Hematopoietic multipotent progenitor cell treated with erythropoietin and hydrocortisone succinate and interleukin-3 and kit ligand, for 15 days (in vitro differentiated cells): ENCODE measurements at places on chromosomes 6 and 20.

DNA sequence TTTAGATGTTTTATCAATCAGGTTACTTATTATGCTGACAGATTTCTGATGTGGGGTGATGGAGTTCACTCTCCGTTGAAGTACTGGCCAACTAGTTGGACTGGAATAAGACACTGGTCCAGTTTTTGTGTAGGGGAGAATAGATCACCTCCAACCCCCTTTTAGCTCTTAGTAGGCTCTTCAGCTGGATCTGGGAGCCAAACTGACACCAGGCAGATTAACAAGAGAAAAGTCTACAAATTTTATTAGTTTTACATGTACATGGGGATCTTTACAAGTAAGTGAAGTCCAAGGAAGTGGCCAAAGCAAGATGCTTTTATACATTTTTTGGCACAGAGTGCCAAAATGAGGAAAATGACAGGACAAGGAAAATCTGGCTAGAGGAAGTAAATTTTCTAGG, 107.1 kb downstream of the UBE3D start:
- no peak for DNase-seq

DNA sequence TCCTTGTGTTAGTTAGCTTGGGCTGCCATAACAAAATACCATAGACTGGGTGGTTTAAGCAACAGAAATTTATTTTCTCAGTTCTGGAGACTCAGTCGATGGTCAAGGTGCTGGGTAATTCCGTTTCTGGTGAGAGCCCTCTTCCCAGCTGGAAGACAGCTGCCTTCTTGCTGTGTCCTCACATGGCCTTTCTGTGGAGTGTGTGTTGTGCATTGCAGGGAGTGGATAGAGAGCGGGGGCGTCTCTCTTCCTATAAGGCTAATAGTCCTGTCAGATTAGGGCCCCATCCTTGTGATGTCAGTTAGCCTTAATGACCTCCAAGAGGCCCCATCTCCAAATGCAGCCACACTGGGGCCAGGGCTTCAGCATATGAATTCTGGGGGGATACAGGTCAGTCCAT, 19.2 kb downstream of the CHMP4B start:
- no peak for DNase-seq

DNA sequence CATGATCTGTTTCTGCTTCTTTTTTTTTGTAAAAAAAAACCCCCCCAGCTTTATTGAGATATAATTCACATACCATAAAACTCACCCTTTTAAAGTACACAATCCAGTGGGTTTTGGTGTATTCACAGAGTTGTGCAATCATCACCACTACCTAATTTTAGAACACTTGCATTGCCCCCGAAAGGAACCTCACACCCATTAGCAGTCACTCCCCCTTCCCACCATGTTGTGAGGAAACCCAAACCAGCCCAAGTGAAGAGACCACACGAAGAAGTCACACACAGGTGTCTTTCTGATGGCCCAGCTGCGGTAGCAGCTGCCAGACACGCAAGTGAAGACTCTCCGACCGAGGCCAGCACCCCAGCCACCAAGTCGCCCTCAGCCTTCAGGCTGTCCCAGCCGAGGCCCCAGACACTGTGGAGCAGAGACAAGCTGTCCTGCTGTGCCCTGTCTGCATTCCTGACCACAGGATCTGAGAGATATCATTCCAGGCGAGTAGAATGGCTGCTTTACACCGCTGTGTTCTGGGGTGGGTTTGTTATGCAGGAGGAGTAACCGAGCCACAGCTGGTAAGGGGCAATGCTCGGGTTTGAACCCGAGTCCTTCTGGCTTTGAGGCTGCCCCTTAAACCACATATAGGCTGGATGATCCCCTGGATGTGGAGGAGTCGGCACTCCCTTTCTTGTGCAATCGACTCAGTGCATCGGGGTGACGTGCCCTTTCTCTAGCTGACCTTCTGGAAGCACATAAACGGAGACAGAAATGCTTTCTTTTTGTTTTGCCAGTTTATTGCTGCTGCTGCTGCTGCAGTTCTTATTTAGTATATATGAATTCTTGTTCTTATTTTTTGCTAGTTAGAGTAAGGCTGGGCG, 59.1 kb upstream of the PTPN1 start:
- DNase-seq, result no peak

DNA sequence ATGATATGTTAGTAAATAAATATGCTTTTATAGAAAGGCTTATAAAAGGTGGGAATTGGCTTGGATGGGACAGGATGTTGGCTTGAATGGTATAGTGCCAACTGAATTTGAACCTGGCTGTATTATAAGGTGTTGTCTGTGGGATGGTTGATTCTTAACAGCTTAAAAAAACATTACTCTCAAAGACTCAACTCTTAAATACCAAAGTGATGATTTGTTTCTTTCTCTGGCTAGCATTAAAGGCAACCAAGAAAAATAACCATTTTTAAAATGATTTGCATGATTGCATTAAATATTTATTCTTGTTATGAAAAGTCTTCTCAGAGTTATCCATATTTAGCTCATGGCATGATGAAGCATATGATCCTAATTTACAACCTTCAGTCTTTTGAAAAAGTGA, 216.2 kb downstream of the RIMS1 start:
- DNase-seq, result no peak

DNA sequence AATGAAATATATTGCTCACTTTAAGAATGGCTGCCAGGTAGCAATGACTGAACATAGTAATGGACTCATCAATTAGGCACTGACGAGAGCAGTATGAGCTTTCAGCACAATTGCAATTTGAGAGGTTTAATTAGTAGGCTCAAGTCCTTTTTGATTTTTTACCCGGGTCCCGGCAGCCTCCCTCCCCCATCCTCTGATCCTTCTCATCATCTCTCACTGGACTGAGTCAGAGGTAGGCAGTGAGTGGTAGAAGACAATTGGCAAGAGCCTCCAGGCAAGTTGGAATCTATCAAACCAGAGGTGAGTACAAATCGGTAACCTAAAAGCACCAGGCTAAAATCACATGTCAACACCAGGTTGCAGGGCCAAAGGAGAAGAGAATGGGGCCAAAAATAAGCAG, 107.9 kb downstream of the DCDC2 start:
- no peak for DNase-seq

DNA sequence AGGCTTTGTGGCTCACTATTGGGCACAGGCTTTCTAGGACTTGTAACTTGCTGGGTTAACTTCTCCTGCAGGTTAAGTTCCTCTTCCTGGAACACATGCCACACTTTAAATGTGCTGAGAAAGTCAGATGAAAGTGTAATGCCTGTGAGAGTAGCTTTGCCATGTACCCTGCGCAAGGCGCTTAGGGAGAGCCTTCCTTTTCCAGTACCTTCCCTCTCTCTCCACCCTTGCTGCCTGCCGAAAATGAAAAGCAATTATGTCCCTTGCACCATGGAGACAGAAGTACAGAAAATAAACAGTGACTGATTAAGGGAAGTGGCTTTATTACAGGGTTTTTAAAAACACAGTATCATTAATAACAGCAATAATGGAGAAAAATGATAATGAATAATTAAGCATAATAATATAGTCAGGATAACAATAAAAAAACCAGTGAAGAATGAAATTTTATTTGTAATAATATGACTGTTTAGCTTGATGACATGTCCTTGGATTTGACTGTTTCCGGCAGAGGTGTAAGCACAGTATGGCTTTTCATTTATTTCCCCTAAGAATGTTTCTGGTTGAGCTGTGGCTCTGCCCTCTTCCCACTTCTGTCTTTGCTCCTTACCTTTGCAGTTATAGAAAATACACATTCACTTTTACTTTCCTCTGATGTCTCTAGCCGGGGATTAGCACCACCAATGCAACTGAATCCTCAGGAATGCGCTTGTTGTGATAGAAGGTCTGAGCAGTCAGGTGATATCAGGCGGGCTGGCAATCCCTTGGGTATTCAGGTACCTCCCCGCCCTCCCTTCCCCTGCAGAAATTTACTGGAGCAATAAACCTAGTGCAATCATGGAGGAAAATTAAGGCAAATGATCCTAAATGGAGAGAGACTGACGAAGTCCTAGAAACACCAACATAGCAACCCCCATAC, 472.3 kb upstream of the CITED2 start:
- DNase-seq, result no peak

DNA sequence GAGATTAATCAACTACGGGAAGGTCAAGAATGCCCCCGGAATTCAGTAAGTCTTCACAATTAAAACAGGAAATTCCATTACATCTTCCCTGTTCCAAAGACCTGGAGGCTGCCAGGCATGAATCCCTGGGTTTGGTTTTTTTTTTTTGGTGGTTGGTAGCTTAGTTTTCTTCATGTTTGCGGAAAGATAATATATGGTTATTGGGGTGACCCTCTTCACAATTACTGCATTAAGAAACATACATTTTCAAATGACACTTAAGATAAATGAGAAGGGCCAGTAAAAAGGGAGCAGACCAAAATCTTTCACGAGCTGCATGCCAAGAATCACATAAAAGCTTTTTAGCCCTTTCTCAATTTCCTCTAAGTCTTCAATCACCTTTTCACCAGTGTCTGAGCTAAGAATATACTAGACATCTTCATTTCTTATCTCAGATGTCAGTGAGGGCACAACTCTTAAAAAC, 64.0 kb downstream of the KIF13A start:
- no peak for DNase-seq
